Cardiac atrium fibroblast (primary cell): ENCODE measurements at places on chromosomes 7 and 10. TPM values are rescaled to one million over a fixed set of nuclear protein-coding genes. Genes with fewer than 3 reads are reported as not detected.

KCNIP2 gene
- total RNA-seq, result 0.54 and 0.97 TPM in 2 replicates

CPA2 gene
- not detected in 2 replicates for total RNA-seq

C10orf105 gene
- total RNA-seq, result not detected in 2 replicates

KIF11 gene
- total RNA-seq, result 6.3 and 6.5 TPM in 2 replicates

HMX3 gene
- not detected in 2 replicates for total RNA-seq
